ENCODE measurements at places on chromosomes 5 and 9.

GRCh38 chr5:172311605-172312004 is 28.0 kb upstream of the UBTD2 start:
- no peak for DNase-seq

- no peak for DNase-seq
These were observed 6.3 kb upstream of the DNAJB5 start for GRCh38 chr9:34983209-34983608.

DNA sequence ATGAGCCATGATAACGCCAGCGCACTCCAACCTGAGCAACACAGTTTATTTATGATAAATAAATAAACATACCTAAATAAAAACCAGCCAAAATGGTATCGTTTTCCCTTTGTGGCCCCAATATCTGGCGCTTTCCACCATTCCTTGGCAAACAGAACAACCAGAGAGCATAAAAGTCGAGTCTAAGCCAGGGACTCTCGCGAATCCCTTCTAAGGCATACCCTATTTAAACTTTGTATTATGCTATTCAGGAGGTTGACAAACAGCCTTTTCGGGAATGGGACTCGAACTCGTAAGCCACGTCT is 386 bp upstream of the MATR3 start:
- DNase-seq: no peak

DNA sequence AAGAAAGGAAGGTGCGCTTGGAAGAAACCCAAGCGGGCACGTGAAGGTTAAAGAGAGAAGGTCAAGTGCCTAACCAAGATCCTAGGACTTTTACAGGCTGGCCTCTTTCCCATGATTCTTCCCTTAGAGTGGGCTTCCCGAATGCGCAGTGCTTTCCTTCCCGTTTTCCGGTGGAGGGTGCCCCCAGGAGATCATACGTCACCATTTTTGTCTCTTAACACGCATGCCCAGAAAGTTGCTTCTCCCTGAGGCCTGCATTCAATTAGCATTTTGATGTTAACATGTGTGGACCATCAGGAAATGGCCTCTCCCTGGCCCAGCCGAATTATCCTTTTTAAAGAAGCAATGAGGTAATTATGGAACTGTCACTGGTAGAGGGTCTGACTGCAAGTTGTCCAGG is 1.9 kb upstream of the RUSC2 start:
- peak; percentile 39 for DNase-seq

- DNase-seq: no peak
These were observed 375.2 kb upstream of the WWC1 start for GRCh38 chr5:167916261-167916691.

DNA sequence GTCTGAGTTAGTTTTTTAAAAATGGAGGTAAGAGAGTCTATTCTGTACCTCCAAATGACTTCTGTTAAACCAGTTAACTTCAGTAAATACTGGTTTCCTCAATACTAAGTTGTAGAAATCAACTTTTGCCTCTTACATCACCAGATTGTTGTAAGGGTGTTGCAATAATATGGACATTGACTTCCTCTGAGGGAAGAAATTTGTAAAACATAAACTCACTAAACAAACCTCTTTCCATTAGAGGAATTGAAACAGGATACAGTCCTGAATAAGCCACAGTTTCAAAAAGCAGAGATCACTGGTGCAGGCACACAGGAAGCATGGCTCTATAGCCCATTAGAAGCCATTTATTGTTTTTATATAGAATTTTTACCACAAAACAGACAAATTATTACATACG is 32.7 kb upstream of the SLCO6A1 start:
- no peak for DNase-seq

GRCh38 chr9:70835323-70835722 is 286.1 kb downstream of the TRPM3 start:
- DNase-seq: no peak

- DNase-seq: no peak
These were observed 2.3 kb upstream of the AK3 start for GRCh38 chr9:4743131-4743875.

DNA sequence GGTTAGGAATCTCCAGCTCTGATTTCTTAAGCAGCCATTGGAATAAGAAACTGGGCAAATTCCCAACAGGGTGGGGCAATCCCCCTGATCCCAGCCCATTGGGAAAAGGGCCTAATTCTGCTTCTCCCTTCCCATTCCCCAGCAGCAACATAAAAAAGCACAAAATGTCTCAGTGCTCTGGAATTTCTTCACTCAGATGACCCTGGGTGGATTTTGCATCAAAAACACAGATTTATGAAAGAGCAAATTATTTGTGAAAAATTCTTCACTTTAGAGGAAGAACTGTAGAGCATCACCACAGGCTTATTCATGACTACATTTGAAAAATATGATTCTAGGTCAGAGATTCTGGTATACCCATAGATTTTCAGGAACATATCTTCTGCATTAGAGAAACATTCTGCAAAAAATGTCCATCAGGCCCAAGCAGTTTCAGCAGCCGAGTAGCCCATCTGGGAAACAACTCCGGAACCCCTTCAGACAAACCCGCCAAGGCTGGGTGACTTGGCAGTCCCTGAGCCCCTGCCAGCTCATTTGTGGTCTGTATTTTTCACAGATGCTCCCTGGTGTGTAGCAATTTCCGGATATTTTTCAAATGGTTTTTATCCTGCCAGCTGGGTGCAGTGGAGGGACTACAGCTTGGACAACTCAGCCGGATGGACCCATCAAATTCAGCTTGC is 102.1 kb upstream of the RANBP3L start:
- peak; percentile 67 for DNase-seq

DNA sequence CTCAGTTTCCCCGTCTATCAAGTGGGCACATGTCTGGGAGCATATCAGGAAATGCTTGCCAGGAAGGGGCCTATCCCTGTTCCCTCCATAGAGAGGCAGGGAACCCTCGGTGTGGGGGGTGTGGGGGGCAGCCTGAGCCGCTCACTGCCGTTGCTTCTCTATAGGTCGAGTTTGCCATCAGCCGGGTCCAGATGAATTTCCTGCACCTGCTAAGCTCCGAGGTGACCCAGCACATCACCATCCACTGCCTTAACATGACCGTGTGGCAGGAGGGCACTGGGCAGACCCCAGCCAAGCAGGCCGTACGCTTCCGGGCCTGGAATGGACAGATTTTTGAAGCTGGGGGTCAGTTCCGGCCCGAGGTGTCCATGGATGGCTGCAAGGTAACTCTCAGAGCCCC is 13.8 kb upstream of the ORM1 start:
- DNase-seq: peak; percentile 8

Measured in uterus (tissue), 4 donors.